ENCODE measurements at places on chromosomes 5 and 9. TPM values are rescaled to one million over a fixed set of nuclear protein-coding genes. Genes with fewer than 3 reads are reported as not detected.

SLC4A9 gene
- not detected for total RNA-seq

FAM163B gene
- total RNA-seq, result not detected

FOXE1 gene
- total RNA-seq, result 0.28 TPM

CCL28 gene
- total RNA-seq, result under 0.01 TPM

THBS4 gene
- total RNA-seq, result 0.83 TPM

GRCh38 chr5:59143926-59144333 is 561.1 kb downstream of the RAB3C start:
- no peak for DNase-seq
- H3K4me3 ChIP-seq, result no peak overlapping the region
- H3K27ac ChIP-seq, result no peak overlapping the region

DNA sequence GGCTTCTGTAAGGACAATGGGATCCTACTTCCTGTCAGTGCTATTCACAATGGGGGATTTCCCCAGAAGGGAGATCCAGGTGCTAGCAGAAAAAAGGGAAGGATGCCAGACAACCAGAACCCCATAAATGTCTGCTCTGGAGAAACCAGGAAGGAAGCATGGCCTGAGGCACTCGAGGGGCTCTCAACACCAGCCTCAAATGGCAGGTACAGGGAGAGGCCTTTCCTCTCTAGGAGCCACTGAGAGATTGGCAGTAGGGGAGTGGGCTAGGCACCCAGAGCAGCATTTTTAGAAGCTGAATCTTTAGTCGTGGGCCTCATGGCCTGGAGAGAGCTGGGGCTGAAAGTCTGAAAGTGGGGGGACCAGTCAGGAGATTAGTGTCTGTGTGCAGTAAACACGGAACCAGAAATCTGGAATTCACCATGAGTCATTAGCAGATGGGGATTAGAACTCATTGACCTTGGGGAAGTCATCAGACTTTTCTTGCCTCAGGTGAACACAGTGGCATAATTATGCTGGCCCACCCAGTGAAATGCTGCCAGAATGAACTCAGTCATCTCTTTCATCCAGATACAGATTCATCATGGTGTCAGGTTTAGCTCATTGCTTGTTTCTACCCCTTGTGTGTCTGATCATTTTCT is 28.3 kb downstream of the ARHGEF28 start:
- peak; percentile 69 for DNase-seq
- no peaks in the 10 kb centered on the region for H3K36me3 ChIP-seq
- no peaks in the 10 kb centered on the region for H3K27me3 ChIP-seq
- H3K4me3 ChIP-seq, result no peak overlapping the region
- no peak overlapping the region for H3K27ac ChIP-seq

DNA sequence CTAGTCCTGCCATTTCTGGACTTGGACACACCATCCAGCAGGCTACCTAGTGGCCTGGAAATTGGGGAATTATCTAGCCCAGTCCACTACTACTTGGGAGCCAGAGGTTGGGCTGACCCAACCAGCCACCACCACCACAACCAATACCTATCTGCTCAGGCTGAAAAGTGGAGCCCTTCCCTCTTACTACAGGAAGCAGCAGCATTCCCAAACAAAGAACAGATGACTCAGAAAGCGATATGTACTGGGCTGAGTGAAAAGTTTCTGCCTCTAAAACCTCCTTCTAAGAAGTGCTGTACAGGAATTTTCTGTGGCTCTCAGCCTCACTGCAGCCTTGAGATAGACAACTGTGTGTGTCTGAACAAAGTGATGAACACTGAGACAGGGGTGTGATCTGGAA is 279.4 kb downstream of the CDH10 start:
- H3K4me1 ChIP-seq, result no peaks in the 10 kb centered on the region
- DNase-seq, result no peak
- no peak overlapping the region for H3K27ac ChIP-seq

DNA sequence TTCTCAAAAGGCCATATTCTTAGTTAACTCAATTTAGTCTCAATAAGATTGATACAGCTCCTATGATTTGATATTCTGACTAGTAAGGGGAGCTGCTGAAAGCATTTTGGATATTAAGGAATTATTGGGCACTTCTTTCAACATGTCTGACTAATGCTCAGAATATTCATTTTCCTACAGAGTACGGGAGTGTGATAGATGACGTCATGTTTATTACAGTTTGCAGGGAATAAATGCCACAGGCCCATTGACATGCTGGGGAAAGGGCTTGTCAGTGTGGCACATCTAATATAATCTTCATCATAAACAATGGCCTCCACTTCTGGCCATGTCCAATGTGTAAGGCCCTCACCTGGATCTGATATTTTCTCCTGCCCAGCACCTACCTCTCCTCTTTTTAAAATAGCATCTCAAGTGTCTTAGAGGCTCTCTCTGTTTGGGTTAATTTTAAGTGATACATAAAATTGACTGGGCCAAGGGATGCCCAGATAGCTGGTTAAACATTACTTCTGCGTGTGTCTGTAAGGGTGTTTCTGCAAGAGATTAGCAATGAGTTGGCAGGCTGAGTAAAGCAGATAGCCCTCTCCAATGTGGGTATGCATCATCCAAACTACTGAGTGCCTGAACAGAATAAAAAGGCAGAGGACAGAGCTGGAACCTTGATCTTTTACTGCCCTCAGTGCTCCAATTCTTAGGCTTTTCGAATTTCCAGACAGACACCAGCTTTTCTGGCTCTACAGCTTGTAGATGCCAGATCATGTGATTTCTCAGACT is 99.3 kb downstream of the SLC24A2 start:
- no peak overlapping the region for H3K4me3 ChIP-seq
- no peaks in the 10 kb centered on the region for H3K27me3 ChIP-seq
- no peak overlapping the region for H3K27ac ChIP-seq
- peak; percentile 2 for DNase-seq
- H3K36me3 ChIP-seq, result no peaks in the 10 kb centered on the region
- H3K4me1 ChIP-seq, result no peaks in the 10 kb centered on the region

DNA sequence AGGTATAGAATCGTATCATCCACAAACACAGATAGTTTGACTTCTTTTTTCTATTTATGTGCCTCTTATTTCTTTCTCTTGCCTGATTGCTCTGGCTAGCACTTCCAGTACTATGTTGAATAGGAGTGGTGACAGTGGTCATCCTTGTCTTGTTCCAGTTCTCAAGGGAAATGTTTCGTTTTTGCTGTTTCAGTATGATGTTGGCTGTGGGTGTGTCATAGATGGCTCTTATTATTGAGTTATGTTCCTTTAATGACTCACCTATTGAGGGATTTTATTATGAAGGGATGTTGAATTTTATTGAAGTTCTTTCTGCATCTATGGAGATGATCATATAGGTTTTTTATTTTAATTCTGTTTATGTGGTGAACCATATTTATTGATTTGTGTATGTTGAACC is 70.3 kb downstream of the ENC1 start:
- H3K36me3 ChIP-seq, result no peaks in the 10 kb centered on the region
- H3K27me3 ChIP-seq, result no peaks in the 10 kb centered on the region
- DNase-seq, result no peak
- H3K27ac ChIP-seq, result no peak overlapping the region
- H3K4me1 ChIP-seq, result no peaks in the 10 kb centered on the region

DNA sequence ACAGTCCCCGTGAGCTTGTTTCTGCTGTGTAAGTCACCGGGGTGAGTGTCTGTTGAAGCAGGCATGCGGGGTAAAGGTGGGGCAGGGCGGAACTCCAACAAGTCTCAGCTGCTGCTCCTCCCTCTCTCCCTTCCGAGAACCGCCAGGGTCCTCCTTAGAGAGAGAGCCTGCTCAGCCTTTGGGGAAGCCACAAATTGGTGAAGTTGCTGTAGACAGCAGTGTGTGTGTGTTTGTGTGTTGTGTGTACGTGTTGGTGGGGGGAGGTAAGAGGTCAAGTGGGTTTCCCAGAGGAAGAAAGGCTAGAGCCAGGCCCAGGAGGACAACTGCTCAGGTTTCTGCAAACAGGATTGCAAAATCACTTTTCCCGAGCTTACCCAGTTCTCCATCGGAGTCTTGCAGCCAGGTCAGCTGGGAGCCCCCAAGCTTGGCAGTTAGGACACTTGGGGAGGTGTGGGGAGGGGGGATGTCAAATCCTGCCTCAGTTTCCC is 38.9 kb upstream of the DAB2IP start:
- H3K4me1 ChIP-seq, result peaks cover 12% of the 10 kb centered on the region
- no peak overlapping the region for H3K4me3 ChIP-seq
- no peaks in the 10 kb centered on the region for H3K36me3 ChIP-seq
- H3K27ac ChIP-seq, result no peak overlapping the region
- peaks cover 2% of the 10 kb centered on the region for H3K27me3 ChIP-seq
- no peak for DNase-seq

DNA sequence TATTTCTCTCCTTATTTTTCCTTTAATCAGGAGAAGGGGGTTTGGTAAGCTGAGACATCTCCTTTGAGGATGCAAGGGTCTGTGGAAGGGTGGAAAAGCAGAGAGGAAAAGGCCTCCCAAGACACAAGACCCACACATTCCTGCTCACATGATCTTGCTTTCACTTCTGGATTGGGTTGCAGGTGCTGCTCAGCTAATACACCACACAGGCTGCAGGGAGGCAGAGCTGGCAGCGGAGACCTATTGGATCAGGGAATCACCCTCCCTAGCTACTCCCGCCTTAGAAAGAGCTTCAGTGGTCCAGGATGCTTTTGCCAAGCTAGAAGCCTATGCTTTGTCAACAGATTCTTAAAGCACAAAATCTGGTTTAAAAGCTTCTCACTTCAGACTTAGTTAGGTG is 87.6 kb upstream of the IL33 start:
- DNase-seq, result no peak
- H3K27ac ChIP-seq, result no peak overlapping the region
- H3K36me3 ChIP-seq, result no peaks in the 10 kb centered on the region
- no peak overlapping the region for H3K4me3 ChIP-seq

DNA sequence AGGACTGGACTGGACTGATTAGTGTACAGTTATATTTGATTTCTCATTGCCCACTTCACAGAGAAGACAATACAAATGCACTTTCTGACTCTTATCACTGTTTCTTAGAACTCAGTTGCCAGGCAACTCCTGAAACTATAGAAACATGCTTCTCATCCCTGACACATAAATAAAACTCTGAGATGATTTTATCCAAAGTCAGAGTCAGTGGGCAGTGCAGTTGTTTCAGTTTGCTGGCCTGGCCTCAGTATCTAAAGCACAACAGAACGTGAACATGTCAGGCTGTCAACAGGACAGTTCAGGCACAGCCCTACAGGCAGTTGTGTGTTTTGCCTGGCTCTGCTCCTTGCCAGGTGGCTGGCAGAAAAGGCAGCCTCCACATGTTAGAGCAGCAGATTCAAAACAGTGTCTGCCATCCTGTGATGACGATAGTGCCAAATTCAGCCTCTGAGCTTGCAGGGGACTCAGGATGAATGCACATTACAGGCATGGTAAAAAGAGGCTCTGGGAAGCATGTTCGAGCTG is 65.1 kb upstream of the CCDC152 start:
- no peak overlapping the region for H3K4me3 ChIP-seq
- peak; percentile 11 for DNase-seq
- peak overlapping the region; percentile 52 for H3K27ac ChIP-seq
- H3K27me3 ChIP-seq, result no peaks in the 10 kb centered on the region
- H3K4me1 ChIP-seq, result peaks cover 2% of the 10 kb centered on the region
- no peaks in the 10 kb centered on the region for H3K36me3 ChIP-seq

GRCh38 chr5:127791439-127791838 is 88.2 kb downstream of the CCDC192 start:
- H3K36me3 ChIP-seq, result no peaks in the 10 kb centered on the region
- no peak overlapping the region for H3K27ac ChIP-seq
- no peak for DNase-seq
- no peaks in the 10 kb centered on the region for H3K4me1 ChIP-seq

DNA sequence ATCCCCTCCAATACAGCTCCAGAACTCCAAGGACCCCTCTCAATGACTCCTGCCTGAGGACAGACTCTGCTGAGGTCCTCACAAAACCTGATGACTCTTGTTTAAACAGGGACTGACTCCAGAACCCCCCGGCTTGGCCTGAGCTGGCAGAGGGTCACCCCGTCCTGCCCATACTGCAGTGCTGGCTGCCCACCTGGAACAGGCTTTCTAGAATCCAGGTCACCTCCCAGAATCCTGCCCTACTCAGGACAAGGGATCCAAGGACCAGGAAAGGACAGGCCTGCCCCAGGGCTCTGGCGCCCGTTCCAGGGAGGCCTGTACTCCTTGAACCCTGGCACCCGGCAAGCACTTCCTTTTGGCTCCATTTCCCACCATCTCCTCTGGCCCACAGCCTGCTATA is 22.2 kb downstream of the RALGDS start:
- DNase-seq, result no peak
- no peak overlapping the region for H3K27ac ChIP-seq
- no peaks in the 10 kb centered on the region for H3K4me1 ChIP-seq
- H3K36me3 ChIP-seq, result peaks cover 47% of the 10 kb centered on the region

- H3K4me1 ChIP-seq, result no peaks in the 10 kb centered on the region
- no peaks in the 10 kb centered on the region for H3K36me3 ChIP-seq
- H3K27ac ChIP-seq, result no peak overlapping the region
Observed at GRCh38 chr9:75418518-75418917, 330.2 kb downstream of the OSTF1 start.

DNA sequence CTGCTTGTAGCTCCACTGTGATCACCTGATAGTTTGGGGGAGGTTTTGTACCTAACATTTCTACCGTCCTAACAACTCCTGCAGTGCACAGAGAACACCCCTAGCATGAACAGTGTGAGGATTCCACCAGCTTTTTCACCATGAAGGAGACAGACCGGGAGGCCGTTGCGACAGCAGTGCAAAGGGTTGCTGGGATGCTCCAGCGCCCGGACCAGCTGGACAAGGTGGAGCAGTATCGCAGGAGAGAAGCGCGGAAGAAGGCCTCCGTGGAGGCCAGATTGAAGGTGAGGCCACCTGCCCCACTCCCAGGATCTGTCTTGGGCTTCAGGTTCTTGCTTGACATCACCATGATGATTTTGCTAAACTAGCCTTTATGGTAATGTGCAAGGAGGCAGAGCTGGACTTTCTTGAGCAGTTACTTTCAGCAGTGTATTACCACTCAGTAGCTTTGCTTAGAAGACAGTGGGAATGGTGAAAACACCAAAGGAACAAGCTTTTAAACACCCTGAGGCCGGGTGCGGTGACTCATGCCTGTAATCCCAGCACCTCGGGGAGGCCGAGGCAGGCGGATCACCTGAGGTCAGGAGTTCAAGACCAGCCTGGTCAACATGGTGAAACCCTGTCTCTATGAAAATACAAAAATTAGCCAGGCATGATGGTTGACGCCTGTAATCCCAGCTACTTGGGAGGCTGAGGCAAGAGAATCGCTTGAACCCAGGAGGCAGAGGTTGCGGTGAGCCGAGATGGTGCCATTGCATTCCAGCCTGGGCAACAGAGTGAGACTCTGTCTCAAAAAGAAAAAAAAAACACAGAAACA is 3.3 kb downstream of the EXOC3 start:
- no peak overlapping the region for H3K27ac ChIP-seq
- no peak overlapping the region for H3K4me3 ChIP-seq
- H3K4me1 ChIP-seq, result peaks cover 12% of the 10 kb centered on the region
- no peak for DNase-seq
